ENCODE measurements at places on chromosomes 6 and 20.

GRCh38 chr6:85368631-85369030 is 81.3 kb upstream of the NT5E start:
- no peak for DNase-seq

DNA sequence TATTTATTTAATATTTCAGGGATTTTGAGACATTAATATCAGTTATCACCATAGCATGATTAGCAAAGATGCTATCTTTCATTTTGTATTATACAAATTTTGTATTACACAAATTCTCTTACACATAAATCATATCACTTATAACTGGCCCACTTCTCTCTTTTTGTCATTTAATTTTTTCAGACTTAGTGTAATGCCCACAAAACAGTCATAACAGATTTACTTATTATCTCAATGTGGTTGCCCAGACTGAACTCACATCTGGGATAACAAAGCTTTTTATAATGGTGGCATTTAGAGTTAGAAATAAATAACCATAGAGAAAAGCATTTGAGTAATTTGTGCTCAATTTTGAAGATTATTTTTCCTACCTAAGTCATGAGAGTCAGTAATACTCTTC is 148.3 kb downstream of the TFAP2B start:
- no peak for DNase-seq

- DNase-seq, result peak; percentile 50
Measured at GRCh38 chr20:3563548-3564177, 92.8 kb downstream of the ATRN start.

- DNase-seq, result no peak
Measured at GRCh38 chr20:62925420-62926228, 681 bp downstream of the DIDO1 start.

- no peak for DNase-seq
Measured at GRCh38 chr20:37741570-37741969, 47.7 kb downstream of the CTNNBL1 start.

DNA sequence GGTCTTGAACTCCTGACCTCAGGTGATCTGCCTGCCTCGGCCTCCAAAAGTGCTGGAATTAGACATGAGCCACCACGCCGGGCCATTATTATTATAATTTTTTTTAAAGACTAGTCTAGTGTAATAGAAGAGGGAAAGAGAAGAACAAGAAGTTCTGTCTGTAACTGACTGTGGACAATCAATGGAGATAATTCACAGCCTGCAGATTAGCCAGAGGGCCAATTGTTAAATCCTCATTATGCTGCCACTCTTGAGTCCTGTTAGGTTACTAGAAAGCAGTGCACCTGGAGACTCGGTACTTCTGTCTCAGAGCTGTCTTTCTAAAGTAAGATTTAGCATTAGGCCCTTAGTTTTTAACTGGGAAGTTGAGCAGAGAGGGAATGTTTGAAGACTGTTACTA is 37.5 kb downstream of the CARMIL1 start:
- no peak for DNase-seq

- DNase-seq, result no peak
Measured at GRCh38 chr6:21051777-21052176, 517.5 kb downstream of the CDKAL1 start.

Data from DMS79 (cell line).